Adrenal gland (tissue), 19 donors: ENCODE measurements at places on chromosomes 13 and 19.

DNA sequence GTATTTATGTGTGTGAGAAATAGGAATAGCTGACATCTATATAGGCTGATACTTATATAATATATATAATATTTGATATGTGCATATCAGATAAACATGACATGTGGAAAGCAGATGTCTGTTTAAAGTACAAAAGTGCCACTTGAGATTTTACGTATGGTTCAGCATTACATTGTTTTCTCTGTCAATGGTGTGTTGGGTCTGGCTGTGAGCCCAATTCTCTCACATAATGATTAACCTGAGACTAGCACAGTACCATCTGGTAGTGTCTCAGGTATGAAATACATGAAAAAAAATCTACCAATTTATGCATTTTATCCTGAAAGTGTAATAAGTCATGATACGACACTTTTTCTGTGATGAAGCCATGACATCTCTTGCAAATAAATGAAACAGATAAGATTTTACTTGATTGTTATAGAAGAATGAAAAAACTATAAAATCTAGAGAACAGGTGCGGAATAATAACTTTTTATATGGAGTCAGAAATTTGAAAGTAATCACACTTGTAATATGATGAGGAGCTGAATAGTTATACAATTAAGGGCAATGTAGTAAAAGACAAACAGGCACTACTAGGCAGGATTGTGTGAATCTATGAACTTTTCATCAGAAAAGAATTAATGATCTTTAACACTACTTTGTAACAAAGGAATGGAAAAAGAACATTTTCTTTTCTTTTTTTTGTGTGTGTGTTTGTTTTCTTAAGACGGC, 1405.0 kb downstream of the OLFM4 start:
- no peak for DNase-seq

- DNase-seq: no peak
Measured at GRCh38 chr19:34282611-34283519, 28.5 kb downstream of the GARRE1 start.

- no peak for DNase-seq
Measured at GRCh38 chr13:71457645-71458044, 409.4 kb downstream of the DACH1 start.

GRCh38 chr13:75050419-75051046, 431.4 kb downstream of the TBC1D4 start:
- no peak for DNase-seq

- no peak for DNase-seq
Measured at GRCh38 chr13:102275969-102276368, 125.9 kb downstream of the FGF14 start.

GRCh38 chr13:44352671-44353070, 21.0 kb upstream of the SERP2 start:
- no peak for DNase-seq

DNA sequence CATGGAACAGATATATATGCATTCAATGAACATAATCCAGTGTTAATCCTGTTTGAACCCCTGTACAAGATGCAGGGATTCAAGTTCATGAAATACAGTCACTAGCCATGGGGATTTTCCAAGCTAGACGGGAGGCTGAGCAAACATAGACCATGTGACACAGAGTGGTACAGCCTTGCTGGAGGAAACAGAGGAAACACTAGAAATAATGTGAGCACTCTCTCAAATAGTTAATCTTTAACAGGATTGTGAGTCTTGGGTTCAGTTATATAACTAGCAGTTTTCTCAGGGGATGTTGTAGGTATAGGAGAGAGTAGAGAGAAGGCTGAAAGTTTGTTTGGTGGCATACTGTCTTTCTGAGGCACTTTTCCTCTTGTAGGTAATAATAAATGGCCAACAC, 13.9 kb upstream of the LGALS16 start:
- no peak for DNase-seq
